ENCODE measurements at places on chromosomes 12 and 14.
A peak's percentile ranks its signal among the peaks of the same experiment; 100 is the strongest.

- no peak for DNase-seq
Measured at GRCh38 chr12:101040936-101041335, 169.1 kb downstream of the SLC5A8 start.

GRCh38 chr14:71465316-71465715 lies 466.9 kb upstream of the RGS6 start:
- DNase-seq: no peak

DNA sequence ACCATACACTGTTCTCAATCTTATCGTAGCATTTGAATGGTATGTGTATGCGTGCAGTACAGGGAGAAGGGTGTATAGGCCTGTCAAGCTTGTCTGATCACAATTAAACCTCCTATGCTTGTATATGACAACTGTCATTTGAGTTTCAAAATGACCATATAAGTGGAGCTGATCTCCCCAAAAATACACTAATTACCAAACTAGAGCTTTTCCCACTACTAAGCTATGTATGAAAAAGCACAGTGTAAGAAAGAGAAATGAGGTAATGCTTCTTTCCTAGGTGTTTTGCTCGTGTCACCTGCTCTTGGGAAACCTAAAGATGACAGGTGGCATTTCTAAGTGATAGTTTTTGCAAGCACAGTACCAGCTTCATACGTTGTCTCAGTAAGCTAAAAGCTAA lies 1.1 kb upstream of the STK38L start:
- no peak for DNase-seq

DNA sequence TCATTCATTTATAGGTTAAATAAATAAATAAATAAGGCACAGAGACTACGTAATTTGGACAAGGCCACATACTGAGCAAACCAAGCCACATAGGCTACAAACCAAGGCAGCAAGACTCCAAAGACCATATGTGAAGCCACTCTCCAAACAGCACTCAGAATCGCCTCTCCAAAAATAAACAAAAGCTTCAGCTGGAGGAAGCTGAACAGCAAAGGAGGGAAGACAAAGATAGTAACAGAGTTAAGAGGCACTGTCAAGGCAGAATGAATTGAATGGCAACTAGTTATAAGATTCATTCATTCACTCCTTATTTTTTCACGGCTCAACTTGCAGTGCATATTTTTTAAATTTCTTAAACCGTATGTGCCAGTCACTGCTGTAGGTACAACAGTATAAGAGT lies 200.5 kb upstream of the GRIP1 start:
- DNase-seq: no peak

DNA sequence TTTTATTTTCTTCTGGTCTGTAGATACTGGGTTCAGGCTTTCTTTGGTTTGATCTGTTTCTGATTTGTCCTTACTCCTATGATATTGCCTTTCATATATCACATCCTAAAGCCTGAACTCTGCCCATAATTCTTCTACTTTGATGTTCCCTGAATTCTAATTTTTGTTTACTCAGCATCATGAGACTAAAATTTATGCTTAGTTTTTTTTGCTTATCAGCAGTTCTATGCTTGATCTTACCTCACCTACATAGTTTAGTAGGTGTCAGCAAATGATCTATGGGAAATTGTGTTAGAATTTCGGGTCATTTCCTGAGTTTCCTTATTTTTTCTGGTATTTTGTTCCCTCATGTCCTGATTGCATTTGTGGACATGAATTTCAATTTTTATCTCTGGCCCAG lies 94.2 kb downstream of the TMEM117 start:
- DNase-seq: no peak

GRCh38 chr14:97723351-97723750 lies 926.2 kb downstream of the VRK1 start:
- no peak for DNase-seq

- DNase-seq: no peak
Measured at GRCh38 chr12:101407049-101407435, 530 bp downstream of the ARL1 start.

DNA sequence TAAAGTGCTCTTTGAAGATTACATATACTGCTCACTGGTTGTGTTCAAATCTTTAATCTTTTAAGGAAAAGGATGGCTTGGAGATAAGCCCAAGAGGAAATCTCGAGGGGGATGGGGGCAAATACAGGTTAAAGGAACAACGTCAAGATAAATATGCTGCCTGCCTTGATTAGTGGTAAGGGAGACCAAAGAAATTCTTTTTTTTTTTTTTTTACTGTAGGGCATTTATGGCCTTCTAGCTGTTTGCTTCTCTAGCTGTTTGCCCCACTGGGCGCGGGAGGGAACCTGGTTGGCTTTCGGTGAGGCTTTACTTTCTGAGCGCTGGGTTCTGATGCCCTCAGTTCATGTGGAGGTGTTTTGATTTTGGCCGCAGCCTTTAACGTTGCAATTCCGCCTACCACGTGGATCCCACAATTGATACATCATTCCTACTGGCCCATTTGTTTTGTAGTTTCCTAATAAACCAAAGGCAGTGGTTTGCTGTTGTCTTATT lies 5.7 kb downstream of the CCND2 start:
- peak; percentile 15 for DNase-seq

DNA sequence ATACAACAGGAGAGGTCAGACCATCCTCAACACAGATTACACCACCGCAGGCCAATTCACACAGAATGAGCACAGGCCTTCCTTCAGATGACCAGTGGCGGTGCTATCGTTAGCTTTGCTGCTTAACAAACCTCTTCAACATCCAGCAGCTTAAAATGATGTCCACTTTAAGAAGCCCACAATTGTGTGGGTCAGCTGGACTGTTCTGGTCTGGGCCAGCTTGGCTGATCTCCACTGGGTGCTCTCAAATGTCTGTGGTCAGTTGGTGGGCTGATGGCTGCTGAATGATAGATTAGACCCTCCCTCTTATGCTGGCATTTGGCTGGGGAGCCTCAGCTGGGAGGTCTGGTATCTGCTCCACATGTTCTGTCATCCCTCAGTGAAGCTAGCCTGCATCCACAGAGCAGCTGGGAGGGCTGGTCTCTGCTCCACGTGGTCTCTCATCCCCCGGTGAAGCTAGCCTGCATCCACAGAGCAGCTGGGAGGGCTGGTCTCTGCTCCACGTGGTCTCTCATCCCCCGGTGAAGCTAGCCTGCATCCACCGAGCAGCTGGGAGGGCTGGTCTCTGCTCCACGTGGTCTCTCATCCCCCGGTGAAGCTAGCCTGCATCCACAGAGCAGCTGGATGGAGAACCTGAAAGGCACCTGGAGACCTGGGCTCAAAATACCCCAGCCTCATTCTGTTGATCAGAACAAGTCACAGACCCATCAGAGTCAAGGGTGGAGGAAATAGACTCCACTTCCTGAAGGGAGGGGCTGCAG lies 203.6 kb upstream of the DIO3 start:
- DNase-seq: no peak

DNA sequence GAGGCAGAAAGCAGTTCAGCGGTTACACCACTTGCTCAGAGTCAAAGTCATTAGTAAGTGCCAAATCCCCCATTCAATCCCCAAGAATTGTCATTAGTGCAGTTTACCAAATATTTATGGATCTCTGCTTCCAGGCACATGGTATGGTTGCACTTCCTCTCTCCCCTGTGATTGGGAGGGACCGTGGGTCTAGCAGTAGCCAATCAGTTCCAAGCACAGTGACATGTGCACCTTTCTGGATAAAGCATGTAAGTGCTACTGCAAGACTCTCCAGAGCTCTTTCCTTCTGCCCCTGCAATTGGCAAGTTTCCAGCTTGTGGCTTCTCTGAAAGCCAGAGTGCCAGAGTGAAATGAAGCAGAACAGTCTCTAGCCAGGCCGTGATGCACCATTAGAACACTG lies 85.3 kb upstream of the FLRT2 start:
- DNase-seq: no peak
